ENCODE measurements at places on chromosomes 11 and 22.

- no peak for DNase-seq
Observed at GRCh38 chr11:22922672-22923071, 62.4 kb upstream of the CCDC179 start.

DNA sequence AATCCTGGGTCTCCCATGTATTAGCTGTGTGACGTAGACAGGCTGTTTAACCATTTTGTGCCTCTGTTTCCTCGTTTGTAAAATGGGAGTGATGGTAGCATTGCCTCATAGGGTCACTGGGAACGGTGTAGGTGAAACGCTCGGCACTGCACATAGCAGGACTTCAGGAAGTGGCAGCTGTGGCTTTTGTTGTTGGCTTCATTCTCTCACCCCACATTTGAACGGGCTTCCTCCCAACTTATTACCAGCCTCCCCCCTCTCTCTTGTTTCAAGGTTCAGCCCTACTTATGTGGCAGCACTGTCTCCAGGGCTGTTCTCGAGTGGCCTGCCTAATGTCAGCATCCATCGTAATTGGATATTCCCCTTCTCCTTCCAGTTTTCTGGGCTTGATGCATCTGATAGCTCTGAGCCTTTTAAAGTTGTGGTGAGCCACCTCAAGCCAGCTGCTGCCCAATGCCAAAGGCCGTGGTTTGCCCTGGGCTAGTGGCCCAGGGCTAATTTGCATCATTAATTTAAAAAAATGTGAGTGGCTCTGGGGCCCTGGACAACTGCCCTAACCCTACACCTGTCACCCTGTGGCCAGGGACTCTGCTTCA, 217.8 kb upstream of the TBCEL start:
- no peak for DNase-seq

DNA sequence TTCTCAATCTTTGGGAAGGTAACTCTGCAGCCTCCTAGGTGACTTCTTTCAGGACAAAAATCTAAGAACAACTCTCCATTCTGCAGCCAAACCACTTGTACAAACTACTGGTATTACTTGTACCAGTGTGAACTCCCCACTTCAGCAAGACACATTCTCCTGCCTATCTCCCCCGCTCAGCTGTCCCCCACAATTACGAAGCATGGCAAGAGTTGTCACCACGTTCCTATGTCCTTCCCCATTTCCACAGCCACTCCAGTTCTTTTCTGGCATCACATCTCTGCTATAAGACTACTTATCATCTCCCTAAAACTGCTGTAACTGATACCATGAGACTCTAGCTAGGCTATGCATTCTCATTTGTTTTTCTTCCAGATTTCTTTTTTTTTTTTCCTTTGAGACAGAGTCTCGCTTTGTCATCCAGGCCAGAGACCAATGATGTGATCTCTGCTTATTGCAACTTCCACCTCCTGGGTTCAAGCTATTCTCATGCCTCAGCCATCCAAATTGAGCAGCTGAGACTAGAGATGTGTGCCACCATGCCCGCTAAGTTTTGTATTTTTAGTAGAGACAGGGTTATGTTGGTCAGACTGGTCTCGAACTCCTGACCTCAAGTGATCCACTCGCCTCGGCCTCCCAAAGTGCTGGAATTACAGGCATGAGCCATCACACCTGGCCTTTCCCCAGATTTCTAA, 71.9 kb upstream of the CDON start:
- no peak for DNase-seq

DNA sequence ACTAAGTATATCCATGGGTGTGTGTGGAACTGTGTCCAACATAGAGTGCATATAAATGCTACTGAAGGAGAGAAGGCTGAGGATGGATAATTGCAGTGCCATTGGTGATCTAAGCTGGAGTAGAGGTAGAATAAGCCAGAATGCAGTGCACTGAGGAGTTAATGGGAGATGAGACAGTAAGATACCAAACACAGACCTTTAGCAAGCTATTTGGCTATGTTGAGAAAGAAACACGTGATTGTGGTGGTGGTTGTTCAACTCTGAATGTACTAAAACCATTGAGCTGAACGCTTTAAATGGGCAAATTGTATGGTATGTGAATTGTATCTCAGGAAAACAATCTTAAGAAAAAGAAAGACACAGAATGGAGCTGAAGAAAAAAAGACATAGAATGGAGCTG, 22.8 kb downstream of the JAML start:
- DNase-seq: no peak

GRCh38 chr11:32435511-32435941, at the start of gene WT1:
TSS of gene WT1 (minus strand) at chr11:32435539.
- DNase-seq: no peak

DNA sequence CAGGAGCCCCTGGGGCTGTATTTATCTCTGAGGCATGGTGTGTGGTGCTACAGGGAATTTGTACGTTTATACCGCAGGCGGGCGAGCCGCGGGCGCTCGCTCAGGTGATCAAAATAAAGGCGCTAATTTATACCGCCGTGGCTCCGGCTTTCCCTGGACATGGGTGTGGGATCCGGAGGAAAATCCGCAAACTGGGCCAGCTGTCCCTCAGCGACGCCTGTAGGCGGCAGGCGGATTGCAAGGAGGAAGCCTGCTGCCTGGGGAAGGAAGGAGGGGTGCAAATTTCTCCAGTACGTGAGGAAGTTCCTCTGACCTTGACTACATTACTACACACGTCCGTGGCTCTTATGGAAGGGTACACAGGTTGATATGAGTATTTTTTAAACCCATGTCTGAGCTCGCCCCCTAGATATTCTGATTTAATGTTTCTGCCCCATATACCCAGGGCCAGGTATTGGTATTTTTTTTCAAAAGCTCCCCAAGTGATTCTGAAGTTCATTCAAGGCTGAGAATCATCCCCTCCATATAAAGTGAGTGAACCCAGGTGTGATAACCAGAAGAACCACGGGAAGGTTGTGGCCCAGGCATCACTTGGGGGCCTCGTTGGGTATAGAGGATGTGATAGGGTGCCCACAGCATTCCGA, 2.8 kb downstream of the MYOD1 start:
- DNase-seq: no peak

DNA sequence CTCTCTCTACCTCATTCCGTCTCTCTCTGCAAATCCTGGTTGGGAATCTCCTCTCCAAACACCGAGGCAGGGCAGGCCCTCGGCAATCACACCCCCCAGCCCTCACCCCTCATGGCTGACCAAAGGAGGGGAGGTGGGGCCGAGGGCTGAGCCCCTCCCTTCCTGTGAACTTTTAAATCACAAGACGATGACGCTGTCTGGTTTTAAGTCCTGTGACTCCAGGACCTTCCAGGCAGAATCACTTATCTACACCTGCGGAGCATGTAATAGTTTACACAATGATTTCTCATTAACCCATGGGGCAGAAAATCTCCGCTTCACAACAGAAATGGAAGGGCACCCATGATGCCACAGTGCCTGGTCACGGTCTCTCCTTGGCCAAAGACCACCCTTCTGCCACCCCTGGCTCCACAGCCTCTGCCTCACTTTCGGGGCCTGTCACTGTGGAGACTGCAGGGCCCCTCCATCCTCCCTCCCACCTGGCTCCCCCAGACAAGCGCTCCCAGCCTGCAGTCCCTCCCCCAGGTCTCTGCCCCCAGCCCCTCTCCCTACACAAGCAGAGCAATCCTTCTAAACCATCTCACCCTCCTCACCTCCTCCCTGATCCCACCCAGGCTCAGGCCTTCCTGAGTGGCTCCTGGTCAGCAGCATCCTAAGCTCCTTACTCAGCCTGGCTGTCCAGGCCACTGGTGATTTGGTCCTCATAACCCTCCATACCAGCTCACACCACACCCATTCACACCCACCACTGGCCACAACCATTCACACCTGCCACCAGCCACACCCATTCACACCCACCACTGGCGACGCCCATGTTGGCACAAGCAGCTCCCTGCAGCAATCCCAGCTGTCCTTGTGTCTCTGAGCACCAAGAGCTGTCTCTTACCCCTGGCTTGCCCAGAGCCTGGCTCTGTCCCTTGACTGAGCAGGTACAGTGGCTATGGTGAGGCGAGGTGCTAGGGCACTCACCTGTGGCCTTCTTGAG, 30.7 kb upstream of the ARFGAP3 start:
- no peak for DNase-seq

- DNase-seq: no peak
Observed at GRCh38 chr11:69002110-69002569, 10.9 kb downstream of the MRGPRF start.

DNA sequence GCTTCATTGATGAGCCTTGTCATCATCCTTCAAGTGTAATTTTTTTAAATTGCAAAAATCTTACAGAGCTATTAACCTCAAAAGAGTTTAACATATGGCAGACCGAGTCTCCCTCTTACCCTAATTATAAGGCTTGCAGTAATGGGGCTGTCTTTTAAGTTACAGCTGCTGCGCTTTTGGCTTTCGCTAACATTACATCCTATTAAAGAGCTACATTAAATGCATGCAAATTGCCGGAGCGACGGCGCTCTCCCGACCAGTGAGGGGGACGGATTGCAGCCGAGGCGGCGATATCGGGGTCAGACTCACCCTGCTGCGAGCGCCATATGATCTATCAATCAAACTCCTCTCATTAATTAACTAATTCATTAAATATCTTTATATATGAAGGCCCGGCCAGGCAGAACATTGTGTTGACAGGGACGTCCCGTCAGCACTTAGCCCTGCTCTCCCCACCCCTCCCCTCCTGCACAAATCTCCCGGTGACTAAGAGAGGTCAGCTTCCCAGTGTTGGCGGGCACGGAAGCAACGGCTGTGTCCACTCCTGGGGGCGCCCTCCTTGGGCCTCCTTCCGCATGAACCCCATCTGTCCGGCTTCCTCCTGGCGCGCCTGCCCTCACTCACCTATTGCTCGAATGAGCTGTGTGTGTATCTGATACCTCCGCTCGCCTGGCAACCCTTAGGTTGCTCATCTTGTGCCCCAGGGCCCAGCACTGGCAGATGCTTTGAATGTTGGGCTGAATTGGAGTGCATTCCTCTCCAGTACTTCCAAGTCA, 156.0 kb upstream of the CADM1 start:
- DNase-seq: no peak

DNA sequence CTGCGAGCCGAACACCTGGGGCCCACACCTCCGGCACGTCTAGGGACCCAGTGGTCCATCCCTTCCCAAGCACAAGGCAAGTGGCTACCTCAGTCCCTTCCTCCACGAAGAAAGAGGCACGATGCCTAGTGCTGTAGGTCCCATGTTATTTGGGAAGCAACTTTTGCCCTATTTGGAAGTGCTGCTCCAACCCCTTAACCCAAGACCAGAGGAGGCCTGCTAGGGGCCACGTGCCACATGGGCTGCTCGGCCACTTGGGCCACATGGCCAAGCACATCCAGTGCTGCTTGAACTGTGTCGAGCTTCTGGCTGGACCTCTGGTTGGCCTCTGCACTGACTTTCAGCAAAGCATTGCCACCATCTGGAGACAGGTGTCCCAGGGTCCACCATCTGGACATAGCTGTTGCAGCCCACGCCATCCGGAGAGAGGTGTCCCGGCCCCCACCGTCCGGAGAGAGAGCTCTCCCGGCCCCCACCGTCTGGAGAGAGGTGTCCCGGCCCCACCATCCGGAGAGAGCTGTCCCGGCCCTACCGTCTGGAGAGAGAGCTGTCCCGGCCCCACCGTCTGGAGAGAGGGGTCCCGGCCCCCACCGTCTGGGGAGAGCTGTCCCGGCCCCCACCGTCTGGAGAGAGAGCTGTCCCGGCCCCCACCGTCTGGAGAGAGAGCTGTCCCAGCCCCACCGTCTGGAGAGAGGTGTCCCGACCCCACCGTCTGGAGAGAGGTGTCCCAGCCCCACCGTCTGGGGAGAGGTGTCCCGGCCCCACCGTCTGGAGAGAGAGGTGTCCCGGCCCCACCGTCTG, 6.5 kb upstream of the B4GALNT4 start:
- DNase-seq: no peak

- no peak for DNase-seq
Observed at GRCh38 chr22:29308791-29309262, 2.4 kb downstream of the GAS2L1 start.

DNA sequence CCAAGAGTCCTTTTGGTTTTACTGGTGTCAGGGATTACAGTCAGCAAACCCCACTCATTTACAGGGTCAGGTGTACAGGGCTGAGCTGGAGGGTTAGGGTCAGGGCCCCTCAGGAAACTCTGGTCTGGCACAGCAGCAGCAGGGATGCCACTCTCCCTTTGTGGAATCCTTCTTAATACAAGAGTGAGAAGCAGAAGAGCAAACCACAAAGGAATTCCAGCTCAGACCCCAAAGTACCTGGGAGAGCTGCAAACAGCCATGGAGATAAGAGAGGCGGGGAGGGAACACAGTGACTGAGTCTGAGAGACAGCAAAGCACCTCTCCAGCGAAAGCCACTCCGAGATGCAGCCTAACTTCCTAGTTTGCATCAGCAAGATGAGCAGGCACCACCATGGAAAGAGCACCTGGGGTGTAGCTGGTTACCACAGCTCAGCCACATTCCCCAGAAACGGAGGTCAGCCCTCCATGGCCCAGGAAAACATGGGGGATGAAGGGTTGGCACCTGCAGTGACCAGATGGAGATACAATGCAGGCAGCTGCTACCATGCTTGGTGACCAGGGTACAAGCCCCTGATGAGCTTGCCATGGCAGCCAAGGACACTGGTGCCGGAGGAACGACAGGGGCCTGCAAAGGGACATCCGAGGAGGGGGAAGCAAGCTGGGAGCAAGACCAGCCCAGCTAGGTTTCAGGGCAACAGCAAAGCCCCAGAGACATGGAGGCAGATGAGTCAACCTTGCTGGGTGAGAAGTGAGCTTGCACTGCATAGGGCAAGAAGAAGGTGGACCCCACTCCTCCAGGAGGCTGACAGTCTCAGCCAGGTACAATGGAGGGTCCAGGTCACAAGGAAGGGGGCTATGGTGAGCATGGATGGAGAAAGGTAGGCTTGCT, 3.9 kb downstream of the BET1L start:
- no peak for DNase-seq

- no peak for DNase-seq
Observed at GRCh38 chr22:22450343-22450839, 58.2 kb downstream of the ZNF280B start.

All from cerebellar nuclear complex (tissue), 1 donor.